ENCODE measurements at places on chromosomes 1 and 21. TPM values are rescaled to one million over a fixed set of nuclear protein-coding genes. Genes with fewer than 3 reads are reported as not detected.

CTH gene
- total RNA-seq, result 3.6 TPM

PALMD gene
- total RNA-seq, result not detected

TAF13 gene
- total RNA-seq, result 54.5 TPM

OR2AK2 gene
- total RNA-seq, result not detected

WNT2B gene
- 0.20 TPM for total RNA-seq

DPH5 gene
- total RNA-seq, result 22.9 TPM

TFF2 gene
- total RNA-seq, result not detected

GRCh38 chr21:45022348-45022675 lies 52.1 kb upstream of the ADARB1 start:
- DNase-seq, result no peak

DNA sequence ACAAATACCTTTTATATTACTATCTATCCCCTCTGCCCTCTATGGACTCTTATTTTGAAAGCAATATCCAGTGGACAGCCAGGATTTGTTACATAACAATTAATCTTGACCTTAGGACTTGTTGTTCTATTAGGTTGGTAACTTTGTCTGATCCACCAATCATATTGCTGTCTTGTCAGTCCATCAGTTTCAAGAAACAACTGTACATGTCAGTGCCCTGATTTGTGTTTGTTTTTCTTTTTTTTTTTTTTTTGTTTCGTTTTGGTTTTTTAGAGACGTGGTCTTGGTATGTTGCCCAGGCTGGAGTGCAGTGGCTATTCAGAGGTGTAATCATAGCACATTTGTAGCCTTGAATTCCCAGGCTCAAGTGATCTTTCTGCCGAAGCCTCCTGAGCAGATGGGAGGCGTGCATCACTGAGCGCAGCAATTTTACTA lies 1.5 kb upstream of the SCP2 start:
- no peak for DNase-seq

GRCh38 chr1:202045705-202046104 lies 35.3 kb downstream of the ELF3 start:
- DNase-seq, result no peak

DNA sequence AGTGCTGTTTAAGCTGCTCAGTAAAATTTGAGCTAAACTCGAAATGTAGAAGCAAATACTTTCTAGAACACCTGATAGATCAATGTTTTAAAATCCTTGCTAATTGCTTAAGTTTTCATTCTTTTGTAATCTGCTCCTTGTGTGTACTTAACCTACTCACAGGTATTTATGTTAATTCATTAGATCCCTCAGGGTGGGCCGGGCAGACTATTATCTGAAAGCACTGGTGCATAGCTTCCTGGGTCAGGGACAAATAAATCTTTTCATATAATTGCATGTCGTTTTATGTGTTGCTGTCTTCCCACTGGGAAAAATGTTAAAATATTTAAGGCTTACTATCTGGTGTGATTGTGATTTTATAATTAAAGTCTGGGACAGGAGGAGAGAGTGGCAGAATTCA lies 440.5 kb downstream of the SMYD3 start:
- no peak for DNase-seq

- DNase-seq, result no peak
Observed at GRCh38 chr1:98813738-98814309, 152.3 kb downstream of the SNX7 start.

DNA sequence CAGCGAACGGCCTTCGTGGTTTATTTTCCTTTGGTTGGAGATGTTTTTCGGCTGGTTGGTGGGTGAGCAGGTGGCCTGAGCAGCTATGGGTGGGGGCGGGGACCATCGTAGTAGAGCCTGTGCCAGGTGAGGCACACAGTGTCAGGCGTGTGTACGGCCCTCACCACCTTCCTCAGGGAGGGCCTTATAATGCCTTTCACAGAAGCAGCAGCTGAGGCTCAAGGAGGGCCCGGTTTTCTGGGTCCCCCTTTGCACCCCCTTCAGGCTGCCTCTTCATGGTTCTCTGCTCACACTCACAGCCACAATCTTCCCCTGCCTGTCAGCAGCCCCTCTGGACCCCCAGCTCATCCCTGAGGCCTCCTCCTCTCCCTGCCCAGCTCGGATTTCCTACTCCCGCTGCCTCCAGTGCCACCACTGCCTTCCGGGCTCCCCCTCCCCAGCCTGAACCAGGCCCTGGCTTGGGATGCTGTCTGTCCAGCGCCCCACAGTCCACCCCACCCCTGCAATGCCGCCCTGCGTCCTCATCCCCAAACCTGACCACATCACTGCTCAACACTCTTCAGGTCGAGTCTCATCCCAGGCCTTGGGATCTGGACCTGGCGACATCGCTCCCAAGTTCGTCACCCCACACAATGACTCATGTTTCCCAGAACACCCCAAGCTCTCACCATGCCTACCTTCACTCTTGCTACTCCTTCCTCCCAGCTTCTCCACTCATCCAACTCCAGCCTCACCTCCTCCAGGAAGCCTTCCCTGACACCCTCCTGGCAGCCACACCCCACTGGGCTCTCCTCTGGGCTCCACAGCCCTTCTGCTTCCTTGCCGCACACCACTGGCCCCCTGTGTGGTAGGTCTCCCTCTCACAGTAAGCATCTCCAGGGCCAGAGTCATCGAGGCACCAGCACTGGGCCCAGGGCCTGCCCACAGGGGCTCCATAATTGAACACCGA lies 53.9 kb downstream of the DMRTB1 start:
- no peak for DNase-seq

DNA sequence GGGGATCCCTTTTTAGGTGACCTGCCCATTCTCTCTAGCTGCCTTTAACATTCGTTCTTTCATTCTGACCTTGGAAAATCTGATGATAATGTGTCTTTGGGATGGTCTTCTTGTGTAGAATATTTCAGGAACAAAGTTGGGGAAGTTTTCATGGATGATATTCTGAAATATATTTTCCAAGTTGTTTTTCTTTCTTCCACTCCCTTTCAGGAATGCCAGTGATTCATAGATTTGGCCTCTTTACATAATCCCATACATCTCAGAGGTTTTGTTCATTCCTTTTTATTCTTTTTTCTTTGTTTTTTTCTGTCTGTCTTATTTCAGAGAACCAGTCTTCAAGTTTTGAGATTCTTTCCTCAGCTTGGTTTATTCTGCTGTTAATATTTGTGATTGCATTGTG lies 13.9 kb upstream of the SCMH1 start:
- no peak for DNase-seq

Measured in natural killer cell (primary cell).